ENCODE measurements at places on chromosomes 2 and 18. TPM values are rescaled to one million over a fixed set of nuclear protein-coding genes. Genes with fewer than 3 reads are reported as not detected.

Gene CCDC68
- 15.1 TPM for total RNA-seq

Gene LINC00305
- total RNA-seq, result not detected

Gene SLC23A3
- total RNA-seq, result 8.1 TPM

Gene UGT1A3
- not detected for total RNA-seq

Gene C2orf78
- total RNA-seq, result not detected
